COLO829 (cell line): ENCODE measurements at places on chromosomes 11 and 22.

GRCh38 chr11:73154178-73154577 is 12.1 kb upstream of the FCHSD2 start:
- DNase-seq: no peak

DNA sequence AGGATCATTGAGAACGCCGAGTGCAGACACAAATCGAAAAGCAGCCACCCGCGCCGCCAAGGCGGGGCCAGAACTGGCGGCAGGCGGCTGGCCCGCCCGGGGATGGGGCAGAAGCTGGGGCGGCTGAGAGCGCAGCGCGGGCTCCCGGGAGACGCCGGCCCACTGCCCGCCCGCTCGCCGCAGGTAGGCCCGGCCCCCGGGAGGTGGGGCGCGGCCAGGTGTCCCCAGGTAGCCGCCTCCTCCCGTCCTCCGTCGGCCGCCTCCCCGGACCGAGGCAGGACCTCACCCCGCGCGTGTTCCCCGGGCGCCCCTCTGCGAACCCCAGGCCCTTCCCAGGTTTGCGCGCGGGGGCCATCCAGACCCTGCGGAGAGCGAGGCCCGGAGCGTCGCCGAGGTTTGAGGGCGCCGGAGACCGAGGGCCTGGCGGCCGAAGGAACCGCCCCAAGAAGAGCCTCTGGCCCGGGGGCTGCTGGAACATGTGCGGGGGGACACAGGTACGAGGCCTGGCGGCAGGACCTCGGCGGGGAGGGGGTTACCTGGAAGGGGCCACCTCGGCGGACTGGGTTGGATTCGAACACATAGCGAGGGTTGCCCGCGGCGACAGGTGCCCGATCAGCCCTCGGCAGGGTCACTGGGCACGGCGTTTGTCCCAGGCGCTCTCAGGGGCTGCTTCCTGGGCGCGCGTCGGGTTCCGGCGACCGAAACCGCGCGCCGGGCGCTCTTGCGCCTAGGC is at the start of gene PRRG4:
Gene PRRG4, plus strand, starts transcription at position 248 of the 733 bp plus-strand sequence. CDS start 603 bp downstream, outside the sequence.
- DNase-seq: peak; percentile 50

GRCh38 chr22:50729391-50730012 is 8.5 kb upstream of the ACR start:
- no peak for DNase-seq

DNA sequence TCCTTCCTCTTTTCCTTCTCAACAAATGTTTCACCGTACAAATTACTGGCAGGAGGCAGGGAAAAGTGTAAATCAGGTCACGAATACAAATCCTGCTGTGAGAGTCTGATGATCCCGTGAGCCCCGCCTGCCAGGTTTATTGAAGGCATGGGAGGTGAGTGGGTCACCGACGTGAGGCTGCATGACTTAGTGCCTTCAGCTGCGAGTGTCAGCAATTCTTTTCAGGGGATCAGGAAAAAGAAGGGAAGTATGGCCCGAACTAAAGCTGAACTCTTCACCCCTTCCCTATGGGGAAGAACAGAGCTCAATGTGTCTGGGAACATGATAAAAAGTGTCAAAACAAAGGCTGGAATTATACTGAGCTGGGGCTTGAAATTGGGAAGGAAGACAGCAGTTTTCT is 166.2 kb downstream of the OPCML start:
- no peak for DNase-seq

GRCh38 chr11:119711476-119711875 is 17.5 kb downstream of the NECTIN1 start:
- DNase-seq: no peak

DNA sequence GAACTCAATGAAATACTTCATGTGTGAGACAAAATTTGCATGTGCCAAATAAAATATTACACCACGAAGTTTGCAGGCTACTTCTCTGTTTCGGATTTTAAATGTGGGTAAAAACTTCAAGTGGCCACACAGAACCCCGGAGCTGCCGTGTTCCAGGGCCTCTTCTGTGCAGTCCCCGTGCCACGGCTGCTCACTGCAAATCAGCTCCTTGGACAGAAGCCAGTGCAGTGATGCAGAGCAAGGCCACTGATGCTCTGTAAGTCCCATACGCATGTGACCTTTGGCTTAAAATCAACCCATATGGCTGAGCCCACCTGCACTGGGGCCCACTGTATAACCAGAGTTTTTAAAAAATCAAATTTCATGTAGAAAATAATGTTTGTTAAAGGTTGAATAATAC is 1309.4 kb downstream of the TBC1D22A start:
- DNase-seq: no peak

DNA sequence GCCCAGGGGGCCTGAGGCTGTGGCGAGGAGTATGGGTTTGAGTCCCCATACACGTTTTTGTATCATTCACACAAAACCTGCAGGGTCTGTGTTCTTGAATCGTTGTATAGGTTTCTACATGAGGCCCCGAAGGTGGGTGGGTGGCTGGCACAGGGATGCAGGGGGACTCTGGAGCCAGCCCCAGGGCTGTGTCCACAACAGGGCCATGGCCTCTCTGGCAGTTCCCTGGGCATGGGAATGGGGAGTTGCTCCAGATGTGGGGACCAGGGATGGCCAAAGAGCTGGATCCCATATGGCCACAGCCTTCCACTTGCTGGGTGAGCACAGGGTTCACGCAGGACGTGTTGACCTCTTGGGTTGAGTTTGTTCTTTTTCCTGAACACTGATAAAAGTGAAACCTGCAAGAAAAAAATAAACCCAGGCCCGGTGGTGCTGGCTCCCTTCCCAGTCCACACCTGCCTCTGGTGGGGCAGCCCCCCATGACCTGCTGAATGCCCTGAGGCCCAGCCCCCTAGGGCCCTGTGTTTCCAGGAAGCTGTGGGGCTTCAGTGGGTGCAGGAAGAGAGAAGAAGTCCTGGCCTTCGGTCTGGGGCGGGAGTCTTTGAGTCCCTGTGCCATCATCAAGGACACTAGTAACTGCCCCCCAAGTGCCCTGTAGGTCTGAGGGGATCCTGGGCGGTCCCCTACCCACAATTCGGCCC is 16.1 kb downstream of the MYRF start:
- no peak for DNase-seq

GRCh38 chr11:103395612-103396011 is 286.4 kb downstream of the DYNC2H1 start:
- DNase-seq: no peak

GRCh38 chr11:8192016-8192895 is 23.4 kb upstream of the RIC3 start:
- DNase-seq: peak; percentile 87

- peak; percentile 70 for DNase-seq
These were observed 224.1 kb downstream of the CADM1 start for GRCh38 chr11:115279813-115280761.

GRCh38 chr11:121226415-121227263 is 65.9 kb upstream of the SC5D start:
- DNase-seq: no peak

GRCh38 chr11:108196901-108197300 is 25.5 kb downstream of the NPAT start:
- no peak for DNase-seq

- DNase-seq: no peak
These were observed 53.3 kb upstream of the SYN3 start for GRCh38 chr22:33111491-33111890.

DNA sequence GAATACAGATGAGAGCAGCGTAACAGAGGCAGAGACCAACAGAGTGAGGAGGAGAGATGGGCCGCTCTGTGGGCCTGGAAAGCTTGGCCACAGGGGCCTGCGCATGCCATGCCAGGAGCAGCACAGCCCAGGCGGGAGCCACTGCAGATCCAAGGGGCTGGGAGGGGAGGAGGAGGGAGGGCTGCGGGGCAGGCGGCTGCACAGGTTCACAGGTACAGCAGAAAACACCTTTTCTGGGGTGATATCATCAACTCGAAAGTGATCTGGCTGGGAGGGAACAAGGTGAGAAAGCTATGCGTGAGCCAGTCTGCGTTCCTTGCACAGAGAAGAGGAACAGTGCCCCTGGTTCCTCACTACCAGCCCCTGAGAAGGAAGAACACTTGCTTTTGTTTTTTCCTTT is 14.8 kb downstream of the VPS37C start:
- no peak for DNase-seq

DNA sequence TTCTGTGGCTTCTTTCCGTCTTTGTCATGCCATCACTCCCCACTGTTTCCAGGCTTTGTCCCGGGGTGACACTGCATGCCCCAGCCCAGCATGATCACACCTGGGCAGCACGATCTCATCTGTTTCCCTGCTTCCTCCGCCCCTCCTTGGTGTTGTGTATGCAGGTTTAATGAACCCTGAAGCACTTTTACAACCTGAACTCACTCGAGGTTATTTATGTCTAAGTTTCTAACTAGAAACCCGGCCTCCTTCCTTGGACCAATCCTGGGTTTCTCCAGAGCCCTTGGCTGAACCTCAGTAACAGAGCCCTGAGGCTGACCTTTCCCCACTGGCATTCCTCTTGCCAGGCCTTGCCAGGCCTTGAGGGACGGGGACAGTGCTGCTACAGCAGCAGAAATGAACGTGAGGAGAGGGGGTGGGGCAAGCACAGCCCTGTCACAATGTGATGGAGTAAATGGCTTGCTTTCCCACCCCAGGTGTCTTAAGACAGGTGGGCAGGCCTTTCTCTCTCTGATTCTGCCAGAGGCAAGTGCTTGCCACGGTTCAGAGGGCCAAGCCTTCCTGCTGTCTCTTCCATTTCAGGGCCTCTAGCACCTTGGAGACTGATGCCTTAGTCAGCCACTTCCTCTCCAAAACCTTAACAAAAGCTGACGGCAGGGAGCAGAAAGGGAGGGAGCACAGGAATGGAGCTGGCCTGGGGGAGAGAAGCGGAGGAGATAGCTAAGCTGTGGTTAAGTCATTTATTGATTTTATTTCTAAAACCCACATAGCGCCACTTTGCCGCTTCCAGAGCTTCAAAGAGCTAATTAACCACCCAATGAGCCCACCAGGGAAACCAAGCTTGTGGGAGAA is 3.1 kb upstream of the PYGM start:
- no peak for DNase-seq

DNA sequence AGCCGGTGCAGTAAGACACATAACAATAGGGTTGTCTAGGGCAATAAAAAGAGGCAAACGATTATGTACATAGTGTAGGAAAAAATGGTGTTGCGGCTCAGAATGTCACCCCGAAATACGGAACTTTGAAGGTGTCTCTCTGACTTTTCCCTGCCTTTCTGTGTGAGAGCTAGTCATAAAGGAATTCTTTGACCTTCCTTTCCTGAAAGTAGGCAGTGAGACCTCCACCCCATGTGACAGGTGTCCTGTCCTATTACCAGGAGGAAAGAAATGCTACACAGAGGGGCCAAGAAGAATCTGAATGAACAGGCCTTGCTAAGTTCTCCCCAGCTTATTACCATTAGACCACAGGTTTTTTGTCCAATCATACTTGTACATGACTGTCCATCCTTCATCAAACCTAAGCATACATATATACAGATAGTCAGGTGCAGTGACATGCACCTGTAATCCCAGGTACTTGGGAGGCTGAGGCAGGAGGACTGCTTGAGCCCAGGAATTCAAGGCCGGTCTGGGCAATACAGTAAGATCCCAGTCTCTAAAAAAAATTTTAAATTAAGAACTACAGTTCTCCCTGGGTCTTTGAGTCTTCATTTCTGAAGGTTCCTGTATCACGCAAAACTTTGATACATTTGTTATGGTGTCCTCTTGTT is 16.1 kb upstream of the TOP3B start:
- no peak for DNase-seq

- peak; percentile 52 for DNase-seq
These were observed 112.7 kb downstream of the SHANK2 start for GRCh38 chr11:71139516-71140205.

DNA sequence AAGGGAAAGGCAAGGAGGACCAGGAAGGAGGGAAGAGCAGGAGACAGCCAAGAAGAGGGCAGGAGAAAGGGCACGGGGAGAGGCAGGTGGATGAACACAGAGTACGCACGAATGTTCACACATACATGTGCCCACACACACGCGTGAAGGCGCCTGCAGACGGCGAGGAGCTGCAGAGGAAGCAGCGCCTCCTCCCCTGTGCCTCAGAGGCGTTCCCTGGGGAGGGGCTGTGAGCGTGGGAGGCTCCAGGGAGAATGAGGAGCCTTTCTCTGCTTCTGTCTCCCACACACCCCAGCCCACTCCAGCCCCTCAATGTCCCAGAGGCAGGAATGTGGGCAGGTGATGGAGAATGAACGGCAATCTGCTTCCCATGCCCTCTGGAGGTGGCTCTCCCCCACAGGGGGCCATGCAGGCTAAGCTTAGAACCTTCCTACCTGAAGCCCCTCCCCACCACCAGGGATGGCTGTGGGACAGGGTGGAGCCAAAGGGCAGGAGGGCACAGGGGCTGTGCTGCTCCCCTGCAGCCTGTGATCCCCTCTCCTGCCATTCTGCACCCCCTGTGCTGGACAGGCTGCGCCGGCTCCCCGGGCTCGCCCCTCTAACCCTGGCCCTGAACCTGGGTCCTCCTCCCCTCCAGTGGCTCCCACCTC is 25.3 kb downstream of the PPM1F start:
- no peak for DNase-seq

DNA sequence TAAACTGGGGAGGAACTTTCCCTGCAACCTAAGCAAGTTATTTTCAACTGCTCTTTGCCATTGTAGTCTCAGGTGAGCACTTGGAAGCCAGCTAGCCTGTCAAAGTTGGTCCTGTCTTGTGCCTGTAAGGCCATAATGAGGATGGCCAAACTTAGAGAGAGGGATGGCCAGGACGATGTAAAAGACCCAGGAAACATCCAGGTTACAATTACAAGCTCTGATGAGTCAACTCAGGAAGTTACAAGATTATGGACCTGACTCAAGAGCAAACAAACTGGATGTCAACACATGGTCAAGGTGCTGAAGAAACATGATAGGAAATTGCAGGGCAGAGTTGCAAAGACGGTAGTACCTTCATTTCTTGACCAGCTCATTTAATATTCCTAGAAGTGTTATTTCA is 1.6 kb downstream of the GTPBP1 start:
- DNase-seq: peak; percentile 48

- no peak for DNase-seq
These were observed 132.4 kb upstream of the ZC3H12C start for GRCh38 chr11:109960831-109961230.

DNA sequence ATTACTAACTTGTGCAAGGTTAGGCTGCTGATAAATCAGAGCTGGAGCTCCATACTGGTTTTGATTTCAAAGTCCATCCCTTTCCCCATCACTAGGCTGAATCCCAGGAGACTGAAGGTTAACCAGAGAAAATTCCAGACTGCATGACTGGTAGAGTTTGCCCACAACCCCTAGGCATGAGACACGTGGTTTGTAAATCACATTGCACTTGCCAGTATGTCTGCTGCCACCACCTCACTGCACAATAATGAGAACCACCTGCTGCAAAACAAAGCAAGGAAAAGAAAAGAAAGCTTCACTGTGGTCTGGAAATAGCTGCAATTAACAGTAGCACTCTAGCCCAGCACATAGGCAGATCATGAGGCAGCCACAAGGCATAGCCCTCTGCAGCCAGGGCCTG is 67.6 kb upstream of the NTM start:
- DNase-seq: no peak

DNA sequence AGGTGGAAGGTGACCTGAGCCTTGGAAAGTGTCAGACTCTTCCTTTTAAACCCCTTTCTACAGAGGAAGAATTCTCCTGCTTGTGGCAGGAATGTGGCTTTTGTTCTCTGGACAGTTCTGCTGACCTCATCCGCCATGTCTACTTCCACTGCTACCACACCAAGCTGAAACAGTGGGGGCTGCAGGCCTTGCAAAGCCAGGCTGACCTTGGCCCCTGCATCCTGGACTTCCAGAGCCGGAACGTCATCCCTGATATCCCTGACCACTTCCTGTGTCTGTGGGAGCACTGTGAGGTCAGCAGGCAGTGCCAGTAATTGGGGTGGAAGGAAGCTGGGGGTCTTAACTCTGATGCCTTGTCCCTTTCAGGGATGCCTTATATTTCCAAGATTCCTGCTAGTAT is 9.3 kb downstream of the HINFP start:
- no peak for DNase-seq

- no peak for DNase-seq
These were observed 50.5 kb downstream of the NNMT start for GRCh38 chr11:114346709-114347141.
